ENCODE measurements at places on chromosomes 3 and 15.

DNA sequence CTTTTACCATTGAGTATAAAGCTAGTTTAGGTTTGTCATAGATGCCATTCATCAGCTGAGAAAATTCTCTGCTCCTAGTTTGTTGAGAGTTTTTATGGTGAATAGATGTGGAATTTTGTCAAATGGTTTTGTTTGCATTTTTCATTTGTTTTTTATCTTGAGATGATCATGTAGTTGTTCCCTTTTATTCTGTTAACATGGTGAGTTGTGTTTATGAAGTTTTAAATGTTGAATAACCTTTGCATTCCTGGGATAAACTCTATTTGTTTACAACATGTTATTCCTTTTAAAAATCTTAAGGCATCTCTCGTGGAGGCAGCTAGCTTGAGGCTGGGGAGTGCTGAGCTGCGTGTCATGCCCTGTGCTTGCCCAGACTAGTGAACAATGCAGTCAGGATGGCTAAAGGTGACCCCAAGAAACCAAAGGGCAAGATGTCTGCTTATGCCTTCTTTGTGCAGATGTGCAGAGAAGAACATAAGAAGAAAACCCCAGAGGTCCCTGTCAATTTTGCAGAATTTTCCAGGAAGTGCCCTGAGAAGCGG is 48.5 kb downstream of the ANAPC13 start:
- DNase-seq, result no peak

- DNase-seq, result no peak
Observed at GRCh38 chr3:62378311-62378789, 5.0 kb upstream of the FEZF2 start.

DNA sequence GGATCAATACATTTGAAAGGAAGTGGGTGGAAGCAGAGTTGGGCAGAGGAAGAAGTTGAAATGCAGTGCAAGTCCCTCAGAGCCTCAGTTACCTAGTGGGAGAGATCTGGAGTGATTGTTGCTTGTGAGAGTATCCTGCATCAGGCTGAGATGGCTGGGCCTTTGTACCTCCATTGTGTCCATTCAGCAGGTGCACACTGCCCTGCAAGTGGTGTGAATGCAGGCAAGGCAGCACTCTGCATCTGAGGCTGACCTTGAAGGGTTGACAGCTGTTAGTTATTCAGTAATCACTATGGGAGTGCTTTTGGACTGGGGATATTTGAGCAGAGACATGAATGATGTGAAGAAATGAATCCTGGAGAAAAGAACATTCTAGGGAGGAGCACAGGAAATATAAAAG is 25.2 kb downstream of the ATP6V1A start:
- no peak for DNase-seq

DNA sequence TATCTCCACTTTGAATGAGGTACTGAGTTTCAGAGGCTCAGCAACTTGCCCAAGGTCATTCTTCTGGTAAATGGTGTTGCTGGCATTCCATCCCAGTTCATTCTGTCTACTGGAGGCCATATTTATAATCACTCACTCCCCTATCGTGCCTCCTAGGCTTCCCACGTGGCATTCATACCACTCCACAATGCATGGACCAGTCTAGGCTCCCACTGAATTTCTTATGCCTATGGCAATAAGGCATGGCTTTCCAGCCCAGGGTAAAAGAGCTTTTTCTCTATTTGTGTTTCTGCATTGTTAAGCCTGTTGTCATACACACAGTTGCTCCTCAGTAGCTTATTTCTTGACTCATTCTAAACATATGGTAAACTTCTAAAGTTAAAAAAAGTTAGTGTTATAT is 19.9 kb downstream of the BBX start:
- no peak for DNase-seq

- DNase-seq, result no peak
Observed at GRCh38 chr3:59654123-59654479, 604.3 kb upstream of the CFAP20DC start.

DNA sequence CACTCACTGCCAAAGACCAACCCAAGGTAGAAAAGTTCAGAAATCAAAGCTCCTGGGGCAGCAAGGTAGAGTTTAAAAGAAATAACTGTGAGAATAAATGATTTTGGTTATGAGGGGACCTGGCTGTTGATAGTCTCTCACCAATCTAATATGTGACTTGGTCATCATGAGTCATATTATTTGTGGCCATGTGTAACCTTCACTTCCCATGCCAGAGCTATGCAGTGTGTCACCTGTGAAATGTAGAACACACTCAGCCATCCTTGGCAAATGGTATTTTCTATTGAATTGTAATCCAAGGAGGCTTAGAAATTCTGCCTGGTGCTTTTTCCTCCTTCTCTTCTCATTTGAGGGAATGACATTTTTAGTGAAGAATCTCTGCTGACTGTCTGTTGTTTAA is 184.2 kb upstream of the STAC start:
- DNase-seq, result no peak

GRCh38 chr3:129047553-129047839 is 13.1 kb upstream of the GP9 start:
- DNase-seq, result no peak

DNA sequence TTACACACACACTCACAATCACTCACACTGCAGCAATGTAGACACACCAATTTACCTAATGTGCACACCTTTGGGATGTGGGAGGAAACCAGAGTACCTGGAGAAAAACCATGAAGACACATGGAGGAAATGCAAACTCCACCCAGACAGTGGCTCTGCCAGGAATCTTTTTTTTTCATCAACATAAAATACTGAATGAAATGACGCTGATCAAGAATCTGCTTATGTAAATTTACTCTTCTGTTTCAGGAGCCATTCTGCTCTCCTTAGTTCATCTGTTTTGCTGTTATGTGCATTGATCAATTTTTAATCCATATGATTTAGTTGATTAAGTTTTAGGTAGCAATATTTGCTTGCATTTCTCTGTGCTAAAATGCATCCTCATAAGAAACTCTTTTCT is 414.2 kb upstream of the CCDC54 start:
- no peak for DNase-seq

GRCh38 chr3:53194210-53195065 is 33.4 kb downstream of the PRKCD start:
- DNase-seq, result no peak

Data from stimulated activated CD8-positive, alpha-beta memory T cell treated with anti-CD3 and anti-CD28 coated beads, Interleukin-7, amount 100 ng/mL, for 1 hour (primary cell).